ENCODE measurements at places on chromosomes 6 and 20.

DNA sequence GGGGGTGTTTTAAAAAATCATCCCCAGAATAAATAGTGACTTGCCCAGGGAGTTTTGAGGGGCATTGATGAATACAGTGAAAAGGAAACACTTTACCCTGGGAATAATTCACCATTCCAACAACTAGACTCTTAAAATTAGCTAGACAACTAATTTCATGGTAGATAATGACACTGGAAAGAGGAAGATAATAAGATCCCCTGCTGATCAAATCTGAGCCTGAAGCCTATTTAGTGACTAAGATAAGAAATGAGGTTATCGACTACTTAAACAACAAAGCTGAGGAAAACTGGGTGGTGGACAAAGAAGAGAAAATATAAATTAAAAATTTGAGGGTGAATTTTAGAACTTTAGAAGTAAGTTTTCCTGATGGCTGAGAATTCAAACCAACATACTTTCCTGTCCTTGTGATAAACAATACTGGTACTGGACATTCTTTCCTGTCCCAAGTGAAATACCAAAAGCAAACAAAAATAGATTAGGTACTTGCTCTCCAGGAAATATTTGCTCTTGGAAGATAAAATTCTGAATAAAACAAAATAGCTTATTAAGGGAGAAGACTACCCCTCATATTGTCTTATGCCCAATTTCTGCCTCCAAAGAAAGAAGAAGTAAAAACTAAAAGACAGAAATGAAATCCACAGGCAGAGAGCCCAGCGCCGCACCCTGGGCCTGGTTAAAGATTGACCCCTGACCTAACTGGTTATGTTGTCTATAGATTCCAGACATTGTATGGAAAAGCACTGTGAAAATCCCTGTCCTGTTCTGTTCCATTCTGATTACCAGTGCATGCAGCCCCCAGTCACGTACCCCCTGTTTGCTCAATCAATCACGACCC is 64.0 kb upstream of the ADGRF4 start:
- no peak for DNase-seq

GRCh38 chr6:43871933-43872332 is 101.9 kb downstream of the VEGFA start:
- no peak for DNase-seq

- DNase-seq = no peak
Measured at GRCh38 chr6:91171754-91172462, 585.0 kb upstream of the MAP3K7 start.

GRCh38 chr20:17525650-17526049 is 5.5 kb downstream of the BFSP1 start:
- DNase-seq = no peak

- no peak for DNase-seq
Measured at GRCh38 chr20:58044286-58044685, 184.2 kb downstream of the ANKRD60 start.

DNA sequence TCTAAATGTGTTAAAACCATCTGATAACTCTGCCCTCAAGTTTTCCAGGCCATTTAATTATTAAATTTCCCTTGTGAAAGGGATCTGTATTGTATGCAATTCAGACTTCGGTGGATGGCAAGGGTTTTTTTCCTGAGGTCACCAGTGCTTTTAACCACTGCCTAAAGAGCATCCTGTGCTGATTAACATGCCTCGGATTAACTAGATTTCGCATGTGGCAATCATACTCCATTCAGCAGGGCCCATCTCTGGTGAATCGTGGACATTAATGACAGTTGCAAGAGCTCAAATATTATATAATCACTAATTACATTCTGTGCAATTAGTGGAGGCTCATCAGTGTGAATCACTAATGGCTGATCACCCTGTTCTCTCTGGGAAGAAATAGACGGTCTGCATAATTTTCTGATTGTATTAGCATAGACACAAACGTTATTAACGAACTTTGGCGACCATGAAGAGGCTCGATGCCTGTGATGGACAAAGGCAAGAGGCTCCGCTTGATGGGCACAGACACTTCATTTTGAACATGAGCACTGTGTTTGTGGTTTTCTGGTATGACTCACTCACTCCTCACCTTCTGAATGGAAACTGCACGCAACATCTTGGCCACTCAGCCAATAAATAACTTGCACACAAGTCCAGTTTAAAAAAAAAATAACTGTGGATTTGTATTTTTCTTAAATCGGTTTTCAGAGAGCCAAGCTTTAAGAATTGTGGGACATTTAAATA is 31.4 kb downstream of the LINC00237 start:
- no peak for DNase-seq

DNA sequence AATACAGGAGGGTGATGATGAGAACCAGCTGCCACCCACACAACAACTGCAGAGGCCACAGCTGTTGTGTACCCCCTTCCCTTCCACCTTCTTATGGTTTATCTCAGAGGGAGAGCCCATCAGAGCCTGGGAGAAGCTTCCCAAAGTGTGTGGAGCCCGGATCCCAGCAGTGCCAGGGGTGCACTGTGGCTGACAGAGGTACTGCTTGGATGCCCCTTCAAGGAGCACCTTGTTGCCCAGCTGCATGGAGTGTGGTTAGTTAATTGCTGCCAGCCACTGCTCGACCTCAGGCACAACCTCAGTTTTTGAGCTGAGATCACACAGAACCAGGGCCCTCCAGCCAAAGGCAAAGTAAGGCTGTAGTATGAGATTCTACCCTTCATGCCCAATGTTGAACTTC is 13.0 kb downstream of the PI3 start:
- DNase-seq = no peak

DNA sequence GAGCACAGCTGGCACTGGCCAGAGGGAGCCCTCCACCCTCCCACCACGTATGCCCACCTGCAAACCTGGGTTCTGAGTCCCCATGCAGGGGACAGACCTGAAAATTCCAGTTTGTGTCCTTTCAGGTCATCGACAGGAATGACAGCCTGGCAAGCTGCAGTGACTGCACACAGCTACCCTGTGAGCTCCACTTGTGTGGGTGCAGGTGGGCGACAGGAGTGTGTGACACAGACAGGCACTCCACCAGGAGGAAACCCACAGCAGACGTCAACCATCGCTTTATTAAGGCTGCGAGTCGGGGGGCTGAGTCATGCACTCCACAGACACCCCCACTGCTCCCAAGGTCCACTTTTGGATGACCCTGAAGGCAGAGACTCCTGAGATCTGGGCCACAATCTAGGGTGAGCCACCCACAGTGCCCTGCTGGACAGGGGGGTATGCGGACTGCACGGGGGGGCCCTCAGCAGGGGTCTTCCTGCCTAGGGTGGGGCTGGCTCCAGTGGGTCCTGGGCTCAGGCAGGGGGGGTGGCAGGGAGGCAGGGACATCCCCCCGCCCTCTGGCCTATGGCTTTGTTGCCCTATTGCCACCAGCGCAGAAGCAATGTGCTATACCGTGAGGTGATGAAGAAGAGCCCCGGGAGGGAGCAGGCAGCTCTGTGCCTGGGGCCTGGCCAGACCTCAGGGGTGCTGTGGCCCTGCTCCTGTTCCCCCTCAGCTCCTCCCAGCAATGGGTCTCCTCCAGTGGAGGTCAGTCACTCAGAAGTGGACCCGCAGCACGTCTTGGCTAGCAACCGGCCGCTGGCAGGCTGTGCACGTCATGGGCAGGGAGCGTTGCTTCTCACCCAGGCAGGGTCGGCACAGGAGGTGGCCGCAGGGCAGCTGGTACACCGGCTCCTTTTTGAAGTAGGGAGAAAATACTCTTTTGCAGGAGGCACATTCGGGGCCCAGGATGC is 25.1 kb upstream of the AVP start:
- no peak for DNase-seq

DNA sequence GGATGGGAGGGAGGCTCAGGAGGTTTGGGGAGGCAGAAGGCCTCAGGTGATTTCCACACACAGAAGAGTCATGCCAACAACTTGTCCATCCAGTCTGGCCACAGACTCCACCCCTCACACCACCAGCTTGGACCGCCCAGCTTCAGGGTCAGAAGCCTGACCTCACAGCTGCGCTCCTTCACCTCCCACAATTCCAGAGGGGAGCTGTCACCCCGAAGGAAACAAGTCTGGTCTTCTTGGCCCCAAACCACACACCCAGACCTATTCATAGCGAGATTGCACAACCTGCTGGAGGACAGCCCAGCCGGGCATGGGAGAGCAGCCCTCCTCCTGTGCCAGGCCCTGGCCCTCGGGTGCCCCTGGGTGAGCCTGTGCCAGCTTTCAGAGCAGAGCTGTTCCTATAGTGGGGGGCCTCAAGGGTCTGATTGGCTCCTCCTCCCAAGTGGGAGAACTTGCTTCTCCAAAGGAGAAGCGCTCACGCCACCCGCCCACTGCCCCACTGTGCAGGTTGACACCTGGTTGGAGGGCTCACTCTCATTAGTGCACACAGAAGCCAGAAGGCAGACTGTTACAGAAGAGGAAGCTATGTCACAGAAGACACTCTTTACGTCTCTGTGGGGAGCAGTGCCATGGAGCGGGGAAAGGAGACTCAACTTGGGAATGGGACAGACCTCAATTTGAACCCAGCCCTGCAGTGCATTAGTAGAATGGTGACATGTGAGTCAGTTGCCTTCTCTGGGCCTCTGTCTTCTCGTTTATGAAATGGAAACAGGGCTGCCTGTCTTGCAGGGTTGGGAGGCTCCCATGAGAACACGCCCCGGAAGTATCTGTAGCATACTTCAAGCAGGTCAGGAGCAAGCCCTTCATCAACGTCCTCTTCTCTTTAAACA is 128.8 kb downstream of the FOXO3 start:
- no peak for DNase-seq

- no peak for DNase-seq
Measured at GRCh38 chr6:17836293-17836692, 129.6 kb upstream of the NUP153 start.

DNA sequence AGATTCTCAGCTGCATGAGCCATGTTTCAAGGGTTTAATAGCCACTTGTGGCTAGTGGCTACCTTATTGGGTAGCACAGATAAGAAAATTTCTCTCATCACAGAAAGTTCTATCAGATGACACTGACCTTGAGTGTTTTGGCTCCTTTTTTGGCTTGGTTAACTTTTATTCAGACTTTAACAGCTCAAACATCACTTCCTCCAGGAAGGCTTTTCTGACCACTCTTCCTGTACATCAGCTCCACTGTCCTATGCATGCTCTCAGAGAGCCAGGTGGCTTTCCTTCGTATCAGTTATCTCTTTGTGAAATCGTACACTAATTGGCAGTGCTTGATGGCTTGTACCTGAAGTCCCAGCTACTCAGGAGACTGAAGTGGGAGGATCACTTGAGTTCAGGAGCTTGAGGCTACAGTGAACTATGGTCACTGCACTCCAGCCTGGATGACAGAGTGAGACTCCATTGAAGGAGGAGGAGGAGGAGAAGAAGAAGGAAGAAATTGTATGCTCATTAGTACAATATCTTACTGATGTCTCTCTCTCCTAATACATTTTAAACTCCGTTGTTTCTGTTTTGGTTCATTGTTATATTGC is 10.7 kb downstream of the MAFB start:
- no peak for DNase-seq

DNA sequence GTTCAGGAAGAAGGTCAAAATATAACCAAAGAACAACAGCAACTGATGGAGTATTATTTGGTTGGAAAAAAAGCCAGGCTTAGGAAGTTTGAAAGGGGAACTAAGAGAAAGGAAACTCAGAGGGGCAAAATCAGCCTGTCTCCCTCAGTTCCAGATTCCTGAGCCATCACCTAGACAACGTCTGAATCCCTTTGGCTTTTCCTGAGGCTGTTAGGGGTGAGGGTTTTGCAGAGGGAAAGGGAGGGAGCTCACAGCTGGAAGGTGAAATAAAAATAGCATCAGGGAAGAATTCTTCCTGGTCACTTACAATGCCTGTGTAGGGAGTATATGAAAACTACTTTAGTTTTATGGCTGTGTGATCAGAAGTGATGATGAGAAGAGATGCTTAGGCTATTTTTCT is 100.5 kb downstream of the SOBP start:
- no peak for DNase-seq

DNA sequence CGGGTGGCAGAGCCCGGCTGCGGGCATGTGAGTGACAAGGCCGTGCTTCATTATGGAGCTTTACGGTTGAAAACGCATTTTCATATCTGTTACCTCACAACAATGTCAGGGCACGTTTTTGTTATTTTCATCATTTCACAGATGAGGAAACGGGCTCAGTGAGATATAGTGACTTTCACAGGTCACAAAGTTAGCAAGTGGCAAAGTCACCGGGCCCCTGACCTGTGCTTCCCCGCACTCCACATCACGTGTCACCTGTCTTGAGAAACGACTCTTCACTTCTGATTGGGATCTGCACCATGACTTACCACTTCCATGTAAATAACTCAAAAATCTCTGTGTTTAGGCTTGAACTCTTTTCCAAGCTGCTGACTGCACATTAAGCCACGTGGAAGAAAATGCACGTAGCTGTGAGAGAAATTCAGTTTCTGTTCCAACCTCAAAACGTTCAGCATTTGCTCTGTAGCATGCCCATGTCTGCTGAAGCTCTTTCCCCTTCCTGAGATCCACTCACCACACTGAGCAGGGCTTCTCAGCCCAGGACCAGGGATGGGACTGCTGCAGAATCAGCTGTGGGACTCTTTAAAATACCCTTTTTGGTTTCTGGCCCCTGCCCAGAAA is 107.2 kb downstream of the ARMC2 start:
- DNase-seq = no peak

- DNase-seq = no peak
Measured at GRCh38 chr20:63235399-63235983, at the start of gene BIRC7. TSS of gene BIRC7 (plus strand) at chr20:63235905. CDS start at chr20:63236097, 192 bp downstream.

GRCh38 chr6:117483004-117483644 is 650 bp downstream of the DCBLD1 start:
- no peak for DNase-seq

Data from NCI-H1092 (cell line).